Left ventricle myocardium inferior (tissue), 1 donor: ENCODE measurements at places on chromosomes 4 and X.

DNA sequence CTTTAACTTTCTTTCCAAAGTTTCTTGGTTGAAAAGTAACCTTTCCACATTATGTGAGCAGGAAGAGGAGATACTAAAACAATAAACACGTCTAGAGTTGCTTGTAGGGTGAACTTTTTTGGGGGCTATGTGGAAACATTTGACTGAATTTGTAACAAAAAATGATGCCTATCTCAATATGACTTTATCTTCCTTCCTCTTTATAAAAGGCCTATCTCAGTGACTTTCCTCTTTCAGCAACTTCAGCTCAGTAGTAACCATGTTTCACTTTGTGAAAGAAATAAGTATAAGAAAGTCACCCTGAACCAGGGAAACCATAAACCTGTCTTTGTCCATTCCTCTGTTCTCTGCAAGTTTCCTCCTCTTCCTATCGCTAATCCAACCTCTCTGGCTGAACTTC, 124.7 kb upstream of the TMEM164 start:
- no peak for DNase-seq

DNA sequence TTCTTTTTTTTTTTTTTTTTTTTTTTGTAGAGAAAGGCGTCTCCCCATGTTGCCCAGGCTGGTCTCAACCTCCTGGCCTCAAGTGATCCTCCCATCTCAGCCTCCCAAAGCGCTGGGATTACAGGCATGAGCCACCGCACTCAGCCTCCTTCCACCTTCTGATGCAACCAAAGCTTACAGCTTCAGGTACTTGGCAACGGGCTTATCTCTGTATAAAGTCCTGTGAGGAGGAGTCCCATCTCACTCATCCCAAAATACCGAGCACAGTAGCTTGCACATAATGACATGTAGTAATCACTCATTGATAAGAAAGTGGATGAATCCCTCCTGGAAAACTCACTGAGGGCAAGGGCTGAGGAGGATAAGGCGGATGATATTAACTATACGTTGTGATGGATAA, 19.1 kb downstream of the IRF2 start:
- DNase-seq: no peak

DNA sequence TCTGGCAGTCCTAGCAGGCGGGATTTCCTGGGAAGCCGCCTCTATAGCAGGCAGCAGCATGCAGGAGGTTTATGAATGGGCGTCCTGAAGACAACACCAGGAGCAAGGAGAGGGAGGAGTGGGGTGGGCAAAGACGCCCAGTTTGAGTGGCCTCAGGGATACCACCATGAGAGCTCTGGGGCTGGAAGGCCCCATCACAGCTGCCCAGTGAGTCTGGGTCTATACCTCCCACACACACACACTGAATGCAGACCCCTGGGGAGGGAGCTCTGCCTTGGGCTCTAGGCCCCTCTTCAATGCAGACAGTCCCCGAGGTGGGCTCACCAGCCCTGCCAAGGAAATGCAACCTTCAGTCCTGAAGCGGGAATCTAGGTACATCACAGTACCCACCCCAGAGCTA, 98.6 kb downstream of the AFAP1 start:
- DNase-seq: no peak

DNA sequence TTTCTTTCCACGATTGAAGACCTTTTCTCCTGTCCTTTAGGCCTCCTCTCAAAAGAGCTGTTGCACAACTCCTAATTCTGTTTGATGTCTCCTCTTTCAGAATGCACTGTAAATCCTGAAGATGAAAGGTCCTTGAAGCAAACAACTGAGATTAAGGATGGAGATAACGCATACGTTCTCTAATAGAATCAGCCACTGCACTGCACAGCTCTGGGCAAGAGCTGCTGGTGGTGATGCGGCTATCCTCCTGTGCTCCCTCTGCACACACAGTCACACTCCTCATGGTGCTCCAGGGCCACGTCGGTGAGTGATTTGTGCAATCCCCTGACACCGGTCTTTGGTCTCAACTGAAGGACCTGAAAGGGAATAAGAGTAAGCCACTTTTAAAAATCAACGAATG, 208.7 kb downstream of the PDGFC start:
- no peak for DNase-seq
